Activated T-cell treated with anti-CD3 and anti-CD28 coated beads for 48 hours (primary cell): ENCODE measurements at places on chromosomes 13 and 19.

DNA sequence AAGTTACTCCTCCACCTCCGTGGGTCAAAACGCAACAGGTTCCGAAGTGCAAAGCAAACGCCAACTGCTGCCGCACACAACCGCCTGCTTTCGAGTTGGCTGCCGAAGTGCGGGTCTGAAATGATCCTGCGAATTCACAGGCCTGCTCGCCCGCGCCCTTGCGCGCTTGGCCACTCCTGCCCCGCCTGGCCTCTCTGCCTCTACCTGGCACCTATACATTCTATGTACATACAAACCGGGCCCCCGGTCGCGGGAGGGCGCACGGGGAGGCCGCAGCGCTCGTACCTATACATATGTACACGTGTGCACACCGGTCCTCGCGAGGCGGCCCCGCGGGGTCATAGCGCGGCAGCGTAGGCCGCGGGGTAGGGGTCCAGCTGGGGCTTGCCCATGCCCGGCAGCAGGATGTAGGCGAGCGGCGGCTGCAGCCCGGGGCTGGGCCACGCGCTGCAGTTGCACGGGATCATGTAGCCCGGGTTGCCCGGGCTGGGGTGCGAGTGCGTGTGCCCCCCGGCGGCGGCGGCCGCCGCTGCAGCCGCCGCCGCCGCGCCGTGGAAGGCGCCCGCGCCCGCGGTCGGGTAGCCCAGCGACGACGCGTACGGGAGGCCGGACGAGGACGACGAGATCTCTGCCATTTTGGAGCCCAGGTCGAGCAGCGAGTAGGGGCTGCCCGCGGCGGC is 1.3 kb downstream of the SOX21 start:
- no peak for DNase-seq

DNA sequence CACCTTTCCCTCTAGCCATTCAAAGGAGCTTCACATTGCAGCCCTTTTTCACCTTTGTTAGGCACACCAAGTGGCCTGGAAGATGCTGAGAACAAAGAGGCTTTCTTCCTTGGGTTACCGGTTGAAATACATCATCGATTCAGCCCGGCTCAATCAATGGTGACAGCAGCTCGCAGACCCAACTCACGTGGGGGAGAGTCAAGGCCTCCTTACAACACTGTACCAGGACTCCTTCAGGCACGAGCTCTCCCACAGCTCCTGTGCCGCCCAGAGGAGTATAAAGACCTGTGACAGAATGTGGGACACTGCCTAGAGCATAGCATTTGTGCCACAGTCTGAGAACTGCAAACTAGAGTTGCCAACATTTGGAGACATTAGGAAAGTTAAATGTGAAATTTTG is 3.9 kb upstream of the LRRC63 start:
- DNase-seq, result no peak

DNA sequence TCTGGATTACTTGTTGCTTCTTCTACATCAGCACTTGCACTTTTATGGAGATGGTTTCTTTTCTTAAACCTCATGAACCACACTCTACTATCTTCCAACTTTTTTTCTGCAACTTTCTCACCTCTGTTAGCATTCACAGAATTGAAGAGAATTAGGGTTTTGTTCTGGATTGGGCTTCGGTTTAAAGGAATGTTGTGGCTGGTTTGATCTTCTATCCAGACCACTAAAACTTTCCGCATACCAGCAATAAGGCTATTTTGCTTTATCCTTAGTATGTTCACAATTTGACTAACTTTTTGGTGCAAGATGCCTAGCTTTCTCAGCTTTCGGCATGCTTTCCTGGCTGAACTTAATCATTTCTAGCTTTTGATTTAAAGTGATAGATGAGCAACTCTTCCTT is 666.7 kb upstream of the MIR17HG start:
- DNase-seq, result no peak

DNA sequence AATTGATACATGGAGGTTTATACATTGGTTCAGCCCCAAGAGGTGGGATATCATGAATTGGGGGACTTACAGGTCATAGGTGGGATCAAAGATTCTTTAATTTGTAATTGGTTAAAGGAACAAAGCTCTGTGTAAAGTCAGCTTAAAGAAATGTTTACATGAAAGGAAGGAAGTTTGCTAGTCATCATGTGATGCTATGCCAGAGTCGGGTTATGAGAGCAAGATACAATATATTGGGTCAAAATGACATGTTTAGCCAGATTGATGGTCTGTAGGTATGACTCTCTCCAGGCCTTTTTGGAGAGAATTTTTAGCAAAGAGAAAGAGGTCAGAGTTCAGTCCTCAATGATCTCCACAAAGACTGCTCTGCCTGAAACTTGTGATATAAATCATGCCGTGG is 5.3 kb upstream of the CYSLTR2 start:
- DNase-seq, result no peak

DNA sequence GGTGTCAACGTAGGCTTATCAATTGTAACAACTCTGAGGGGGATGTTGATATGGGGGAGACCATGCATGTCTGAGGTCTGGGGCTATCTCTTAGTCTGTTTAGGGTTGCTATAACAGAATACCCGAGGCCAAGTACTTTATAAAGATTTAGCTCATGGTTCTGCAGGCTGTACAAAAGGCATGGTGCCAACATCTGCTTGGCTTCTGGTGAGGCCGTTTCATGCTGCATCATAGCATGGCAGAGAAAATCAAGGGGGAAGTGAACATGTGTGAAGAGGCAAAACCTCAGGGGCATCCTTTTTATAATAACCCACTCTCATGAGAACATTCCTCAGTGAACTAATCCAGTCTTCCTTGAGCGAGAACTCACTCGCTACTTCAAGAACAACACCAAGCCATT is 353.8 kb downstream of the ENOX1 start:
- DNase-seq, result no peak
